ENCODE measurements at places on chromosomes 1 and 21.

DNA sequence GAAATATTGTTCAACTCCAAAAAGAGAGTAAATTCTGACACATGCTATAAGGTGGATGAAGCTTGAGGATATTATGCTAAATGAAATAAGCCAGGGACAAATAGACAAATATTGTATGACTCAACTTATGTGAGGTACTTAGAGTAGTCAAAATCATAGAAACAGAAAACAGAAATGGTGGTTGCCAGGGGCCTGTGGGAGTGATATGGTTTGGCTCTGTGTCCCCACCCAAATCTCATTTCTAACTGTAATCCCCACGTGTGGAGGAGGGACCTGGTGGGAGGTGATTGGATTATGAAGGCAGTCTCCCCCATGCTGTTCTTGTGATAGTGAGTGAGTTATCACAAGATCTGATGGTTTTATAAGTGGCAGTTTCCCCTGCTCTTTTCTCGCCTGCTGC is 24.7 kb upstream of the DISP1 start:
- H3K27ac ChIP-seq, result no peak overlapping the region
- H3K27me3 ChIP-seq, result no peaks in the 10 kb centered on the region
- H3K4me3 ChIP-seq, result no peak overlapping the region
- H3K36me3 ChIP-seq, result no peaks in the 10 kb centered on the region
- peaks cover 3% of the 10 kb centered on the region for H3K4me1 ChIP-seq

- H3K4me1 ChIP-seq, result peaks cover 10% of the 10 kb centered on the region
- DNase-seq, result no peak
- no peak overlapping the region for H3K27ac ChIP-seq
- H3K4me3 ChIP-seq, result no peak overlapping the region
These were observed 5.4 kb downstream of the SLC6A9 start for GRCh38 chr1:44025816-44026215.

DNA sequence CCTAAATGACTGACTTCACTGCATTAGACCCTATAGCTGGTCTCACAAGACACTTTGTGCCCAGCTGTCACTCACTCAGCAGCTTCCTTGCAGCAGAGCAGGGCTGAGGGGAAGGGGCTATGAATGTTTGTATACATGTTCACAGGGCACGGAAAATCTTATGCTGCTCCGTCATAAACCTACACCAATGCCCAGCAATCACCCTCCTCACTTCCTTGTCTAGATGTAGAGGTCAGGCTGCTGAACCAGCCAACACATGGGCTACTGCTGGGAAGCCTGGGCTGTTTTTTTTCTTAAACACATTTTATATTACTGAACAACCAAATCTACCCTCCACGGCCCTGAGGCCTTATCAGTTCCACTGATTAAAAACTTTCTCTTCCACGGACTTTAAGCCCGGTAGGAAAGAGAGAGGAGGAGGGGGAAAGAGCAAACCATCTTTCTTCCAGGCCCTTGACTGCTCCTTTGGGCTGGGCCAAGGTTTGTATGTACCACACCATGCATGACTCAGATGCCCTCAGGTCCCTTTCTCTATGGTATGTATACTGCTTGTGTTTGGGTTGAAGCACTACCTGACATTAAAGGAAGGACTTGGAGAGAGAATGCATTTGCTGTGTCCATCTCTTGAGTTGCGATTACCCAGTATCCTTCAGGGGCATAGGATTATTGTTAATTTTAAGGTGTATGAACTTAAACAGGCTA is 12.7 kb downstream of the MTFR1L start:
- H3K36me3 ChIP-seq, result peaks cover 9% of the 10 kb centered on the region
- no peak overlapping the region for H3K27ac ChIP-seq
- no peaks in the 10 kb centered on the region for H3K27me3 ChIP-seq
- H3K4me3 ChIP-seq, result no peak overlapping the region
- no peaks in the 10 kb centered on the region for H3K4me1 ChIP-seq
- DNase-seq, result no peak

DNA sequence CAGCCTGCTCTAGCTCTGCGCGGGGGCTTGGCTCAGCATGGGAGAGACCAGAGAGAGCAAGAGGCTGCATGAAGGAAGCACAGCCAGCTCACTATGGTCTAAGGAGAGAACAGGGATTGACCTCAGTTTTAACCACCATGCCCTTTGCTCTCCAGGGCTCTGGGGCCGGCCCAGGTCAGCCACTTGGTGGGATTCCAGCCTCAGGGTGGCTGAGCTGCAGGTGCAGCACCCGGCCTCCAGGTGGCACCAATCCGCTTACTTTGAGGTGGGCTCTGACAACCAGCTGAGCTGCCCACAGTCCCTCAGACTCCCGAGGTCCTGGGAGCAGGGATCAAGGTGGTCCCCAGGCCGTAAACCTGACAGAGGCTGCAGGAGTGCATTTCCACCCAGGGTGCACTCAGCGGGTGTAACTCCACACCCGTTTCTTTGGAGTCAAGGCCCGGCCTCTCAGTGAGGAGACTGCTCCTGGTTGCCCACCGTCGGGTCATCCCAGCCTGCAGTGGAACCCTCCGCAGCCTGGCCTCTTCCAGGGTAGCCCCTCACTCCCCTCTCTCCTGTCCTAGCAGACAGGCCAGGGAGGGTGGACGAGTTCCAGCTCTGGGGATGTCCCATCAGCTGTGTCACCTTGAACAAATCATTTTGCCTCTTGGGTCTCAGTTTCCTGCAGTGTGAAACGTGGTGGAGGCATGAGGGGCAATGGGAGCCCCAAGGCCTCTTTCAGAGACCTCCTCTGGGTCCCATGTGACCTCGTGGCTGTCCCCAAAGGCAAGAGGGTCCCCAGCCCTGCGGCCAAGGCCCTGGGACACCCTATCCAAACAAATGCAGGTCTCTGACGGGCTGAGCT is 607 bp upstream of the LGR6 start:
- no peak overlapping the region for H3K4me3 ChIP-seq
- H3K27me3 ChIP-seq, result peaks cover 4% of the 10 kb centered on the region
- H3K27ac ChIP-seq, result no peak overlapping the region
- H3K36me3 ChIP-seq, result no peaks in the 10 kb centered on the region
- no peaks in the 10 kb centered on the region for H3K4me1 ChIP-seq
- peak; percentile 77 for DNase-seq

GRCh38 chr21:37865156-37865555 is 51.1 kb downstream of the KCNJ6 start:
- no peak overlapping the region for H3K4me3 ChIP-seq
- no peak overlapping the region for H3K27ac ChIP-seq
- no peaks in the 10 kb centered on the region for H3K27me3 ChIP-seq
- no peak for DNase-seq
- H3K4me1 ChIP-seq, result no peaks in the 10 kb centered on the region
